ENCODE measurements at places on chromosomes 7 and 10.

- no peak for DNase-seq
Observed at GRCh38 chr7:40884241-40884640, 749.4 kb downstream of the SUGCT start.

DNA sequence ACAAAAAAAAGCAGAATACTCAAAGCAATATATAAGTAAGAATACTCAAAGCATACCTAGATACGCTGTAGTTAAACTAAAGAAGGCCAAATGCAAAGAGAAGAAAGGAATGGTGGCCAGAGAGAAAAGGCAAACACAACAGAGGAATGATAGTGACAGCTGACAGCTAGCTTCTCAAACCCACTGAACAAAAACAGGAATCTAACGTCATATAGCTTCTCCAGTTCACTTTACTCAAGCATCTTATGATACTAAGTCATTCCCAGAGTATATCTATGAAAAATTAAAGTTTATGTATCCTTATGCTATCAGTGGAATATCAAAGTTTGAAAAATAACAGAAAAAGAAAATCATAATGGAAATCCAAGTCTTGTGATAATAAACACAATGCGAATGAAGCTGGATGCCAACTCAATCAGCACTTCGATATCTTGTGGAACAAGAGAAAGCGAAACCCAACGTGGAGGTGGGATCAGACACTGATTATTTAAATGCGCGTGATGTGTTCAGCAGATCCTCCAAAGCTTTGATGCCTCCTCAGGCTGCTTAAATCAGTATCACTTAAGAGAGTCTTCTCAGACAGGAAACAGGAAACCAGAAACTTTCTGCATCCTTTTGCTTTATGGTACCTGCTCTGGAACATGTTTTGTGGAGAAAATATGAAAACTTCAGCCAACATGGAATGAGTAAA, 102.8 kb downstream of the PIP4K2A start:
- DNase-seq: no peak

GRCh38 chr10:99548041-99548530, 15.3 kb downstream of the NKX2-3 start:
- DNase-seq: no peak

DNA sequence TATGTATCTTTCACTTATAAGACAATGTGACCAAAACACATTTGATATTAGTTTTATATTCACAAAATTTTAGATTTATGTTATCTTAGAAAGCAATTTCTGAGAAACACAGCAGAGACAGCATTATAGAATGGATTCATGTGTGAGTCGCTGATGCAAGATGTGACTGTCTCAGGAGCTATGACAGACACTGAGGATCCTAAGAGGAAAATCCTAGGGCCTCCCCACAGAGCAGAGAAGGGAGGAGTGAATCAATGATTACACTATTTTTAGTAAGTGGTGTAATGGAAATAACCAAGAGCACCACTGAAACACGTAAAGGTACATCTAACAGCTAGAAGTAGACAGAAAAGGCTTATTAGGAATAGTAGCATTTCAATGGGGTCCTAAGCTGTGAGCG, 204.0 kb upstream of the PTN start:
- DNase-seq: no peak

GRCh38 chr10:11707624-11708350, 34.4 kb upstream of the ECHDC3 start:
- no peak for DNase-seq
